B cell (primary cell): ENCODE measurements at places on chromosomes 5 and 9. TPM values are rescaled to one million over a fixed set of nuclear protein-coding genes. Genes with fewer than 3 reads are reported as not detected.

DNA sequence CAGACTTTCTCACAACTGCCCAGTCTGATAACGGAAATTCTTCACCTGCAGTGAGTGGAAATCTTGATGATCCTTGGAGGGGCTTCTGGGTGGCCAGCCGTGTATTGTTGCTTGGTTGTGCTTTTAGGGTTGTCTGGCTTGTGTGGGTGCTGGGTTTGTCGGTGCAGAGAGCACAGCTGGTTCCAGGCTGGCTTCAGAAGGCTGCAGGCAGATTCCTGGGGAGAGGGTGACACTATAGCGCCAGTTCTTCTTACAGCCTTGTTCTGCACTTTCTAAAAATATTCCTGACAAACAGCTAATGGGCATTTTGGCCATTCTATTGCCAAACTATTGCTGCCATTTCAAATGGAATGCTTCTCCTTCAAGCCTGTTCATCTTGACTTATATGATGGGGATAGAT is 99.3 kb downstream of the PDZD2 start:
- DNase-seq: no peak
- H3K4me1 ChIP-seq: no peaks in the 10 kb centered on the region
- no peak overlapping the region for H3K27ac ChIP-seq
- no peaks in the 10 kb centered on the region for H3K36me3 ChIP-seq

DNA sequence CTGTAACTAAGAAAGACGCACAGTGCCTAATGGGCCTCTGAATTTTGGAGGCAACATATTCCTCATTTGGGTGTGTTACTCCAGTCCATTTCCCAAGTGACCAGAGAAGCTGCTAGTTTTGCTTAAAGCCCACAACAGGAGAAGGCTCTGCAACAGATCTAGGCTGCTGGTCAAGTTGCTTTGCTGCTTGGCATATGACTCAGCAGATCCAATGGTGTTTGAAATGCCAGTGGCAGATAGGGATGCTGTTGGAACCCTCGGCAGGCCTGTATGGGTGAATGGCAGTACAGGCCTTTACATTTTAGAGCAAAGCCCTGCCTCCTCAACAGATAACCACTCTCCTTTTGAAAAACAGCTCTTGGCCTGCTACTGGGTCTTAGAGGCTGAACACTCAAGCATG is 36.2 kb upstream of the ROR2 start:
- no peak for DNase-seq
- no peaks in the 10 kb centered on the region for H3K4me1 ChIP-seq
- H3K27ac ChIP-seq: no peak overlapping the region

DNA sequence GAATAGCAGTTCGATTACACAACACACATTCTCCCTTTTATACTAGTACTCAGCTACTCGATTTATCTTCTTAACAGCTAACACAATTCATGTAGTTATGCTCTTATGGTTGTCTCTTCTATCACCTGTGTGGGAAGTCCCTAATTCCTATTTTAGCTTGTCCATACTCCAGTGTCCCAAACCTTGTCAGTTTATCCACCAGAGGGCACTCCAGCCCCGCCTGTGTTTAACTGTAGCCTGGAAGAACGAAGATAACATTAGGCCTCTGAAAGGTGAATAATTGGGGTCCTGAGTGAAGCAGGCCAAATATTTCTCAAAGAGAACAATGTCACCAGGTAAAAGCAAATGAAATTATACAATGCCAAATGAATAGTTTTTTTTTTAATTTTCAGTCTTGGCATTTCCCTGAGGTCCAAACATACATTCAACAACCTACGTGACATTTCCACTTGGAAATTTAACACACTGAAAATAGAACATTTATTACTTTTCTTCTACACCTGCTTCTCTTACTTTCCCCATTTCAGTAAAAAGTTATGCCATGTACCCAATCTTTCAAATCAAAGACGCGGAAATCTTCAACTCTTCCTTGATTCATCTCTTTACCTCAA is 560.7 kb downstream of the HTR1A start:
- no peak overlapping the region for H3K4me3 ChIP-seq
- H3K4me1 ChIP-seq: no peaks in the 10 kb centered on the region
- no peak for DNase-seq
- H3K27me3 ChIP-seq: no peaks in the 10 kb centered on the region
- no peaks in the 10 kb centered on the region for H3K36me3 ChIP-seq

- H3K4me1 ChIP-seq: no peaks in the 10 kb centered on the region
- no peak overlapping the region for H3K27ac ChIP-seq
- H3K27me3 ChIP-seq: no peaks in the 10 kb centered on the region
- H3K4me3 ChIP-seq: no peak overlapping the region
Measured at GRCh38 chr9:109604131-109604530, 106.0 kb upstream of the PTPN3 start.

DNA sequence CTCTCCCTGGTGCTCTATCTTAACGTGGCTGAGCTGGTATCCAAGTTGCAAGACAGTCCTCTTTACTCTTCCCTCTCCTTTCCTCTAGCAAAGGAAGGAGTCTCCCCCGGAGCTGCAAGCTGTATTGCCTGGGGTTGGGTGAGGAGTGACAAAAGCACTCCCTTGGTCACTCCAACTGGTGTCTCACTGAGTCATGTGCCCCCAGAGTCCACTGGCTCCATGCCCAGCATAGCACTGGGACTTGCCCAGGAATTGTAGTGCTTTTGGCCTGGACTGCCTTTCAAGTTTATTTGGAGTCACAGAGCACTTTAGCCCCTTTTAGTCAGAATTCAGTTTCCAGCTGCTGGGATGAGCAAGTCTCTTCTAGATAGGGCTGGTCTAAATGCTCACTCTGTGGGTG is 82.6 kb upstream of the FST start:
- DNase-seq: no peak
- no peaks in the 10 kb centered on the region for H3K27me3 ChIP-seq
- no peaks in the 10 kb centered on the region for H3K36me3 ChIP-seq
- no peak overlapping the region for H3K4me3 ChIP-seq
- H3K4me1 ChIP-seq: no peaks in the 10 kb centered on the region

- H3K4me3 ChIP-seq: no peak overlapping the region
- no peaks in the 10 kb centered on the region for H3K4me1 ChIP-seq
- H3K27me3 ChIP-seq: no peaks in the 10 kb centered on the region
- no peak overlapping the region for H3K27ac ChIP-seq
- H3K36me3 ChIP-seq: no peaks in the 10 kb centered on the region
- no peak for DNase-seq
Measured at GRCh38 chr5:106966686-106967315, 703.9 kb downstream of the EFNA5 start.

Gene PCDHA10
- not detected in 2 replicates for total RNA-seq

Gene GLDC
- 0.71 and 1.1 TPM in 2 replicates for total RNA-seq

Gene GRIA1
- total RNA-seq: not detected in 2 replicates
